Bronchial epithelial cell (primary cell): ENCODE measurements at places on chromosomes 5 and 9.
A peak's percentile ranks its signal among the peaks of the same experiment; 100 is the strongest.

- no peak for DNase-seq
Measured at GRCh38 chr5:138339091-138339456, 1.0 kb downstream of the FAM53C start.

DNA sequence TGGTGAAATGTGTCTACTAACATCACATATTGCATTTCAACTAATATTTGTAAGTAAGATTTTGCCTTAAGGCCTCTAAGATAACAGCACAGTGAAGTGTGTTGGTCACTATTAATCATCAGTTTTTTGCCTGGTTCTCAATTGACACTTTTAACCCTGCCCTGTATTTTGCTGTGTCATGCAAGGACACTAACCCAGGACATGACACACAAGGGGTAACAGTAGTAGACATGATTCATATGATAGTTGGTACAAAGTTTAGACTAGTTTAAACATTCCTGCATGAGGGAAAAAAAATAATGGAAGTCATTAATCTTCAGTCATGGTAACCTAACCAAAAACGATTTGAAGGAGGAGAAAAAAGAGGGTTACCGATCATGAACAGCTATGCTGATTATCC, 207.0 kb downstream of the DEPDC1B start:
- peak; percentile 95 for DNase-seq

- DNase-seq: no peak
Measured at GRCh38 chr9:70549926-70550325, 135.5 kb upstream of the KLF9 start.

DNA sequence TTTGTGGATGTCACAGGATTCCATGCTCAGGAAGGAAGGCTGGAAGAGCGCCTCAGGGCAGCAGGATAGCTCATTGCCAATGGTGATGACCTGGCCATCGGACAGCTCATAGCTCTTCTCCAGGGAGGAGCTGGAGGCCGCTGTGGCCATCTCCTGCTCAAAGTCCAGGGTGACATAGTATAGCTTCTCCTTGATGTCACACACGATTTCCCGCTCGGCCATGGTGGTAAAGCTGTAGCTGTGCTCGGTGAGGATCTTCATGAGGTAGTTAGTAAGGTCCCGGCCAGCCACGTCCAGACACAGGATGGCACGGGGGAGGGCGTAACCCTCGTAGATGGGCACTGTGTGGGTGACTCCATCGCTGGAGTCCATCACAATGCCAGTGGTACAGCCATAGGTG, 24.3 kb upstream of the RAPGEF6 start:
- DNase-seq: no peak

DNA sequence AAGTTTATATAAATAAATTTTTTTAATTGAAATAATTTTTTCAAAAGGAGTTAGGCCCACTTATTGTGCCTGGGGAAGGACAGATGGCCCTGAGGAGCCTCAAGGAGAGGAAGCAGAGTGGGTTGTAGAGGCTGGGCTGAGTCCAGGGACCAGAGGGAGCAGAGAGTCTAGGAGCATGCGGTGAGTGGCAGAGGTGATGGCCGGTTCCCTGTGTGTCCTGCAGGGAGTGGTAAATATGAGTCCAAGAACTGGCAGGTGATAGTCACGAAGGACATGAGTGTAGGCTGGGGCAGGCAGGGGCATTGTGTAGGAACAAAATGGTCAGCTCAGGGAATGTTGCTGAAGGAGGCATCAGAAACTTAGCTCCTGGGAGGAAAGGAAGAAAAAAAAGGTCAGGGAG, 8.3 kb upstream of the BTNL9 start:
- no peak for DNase-seq

DNA sequence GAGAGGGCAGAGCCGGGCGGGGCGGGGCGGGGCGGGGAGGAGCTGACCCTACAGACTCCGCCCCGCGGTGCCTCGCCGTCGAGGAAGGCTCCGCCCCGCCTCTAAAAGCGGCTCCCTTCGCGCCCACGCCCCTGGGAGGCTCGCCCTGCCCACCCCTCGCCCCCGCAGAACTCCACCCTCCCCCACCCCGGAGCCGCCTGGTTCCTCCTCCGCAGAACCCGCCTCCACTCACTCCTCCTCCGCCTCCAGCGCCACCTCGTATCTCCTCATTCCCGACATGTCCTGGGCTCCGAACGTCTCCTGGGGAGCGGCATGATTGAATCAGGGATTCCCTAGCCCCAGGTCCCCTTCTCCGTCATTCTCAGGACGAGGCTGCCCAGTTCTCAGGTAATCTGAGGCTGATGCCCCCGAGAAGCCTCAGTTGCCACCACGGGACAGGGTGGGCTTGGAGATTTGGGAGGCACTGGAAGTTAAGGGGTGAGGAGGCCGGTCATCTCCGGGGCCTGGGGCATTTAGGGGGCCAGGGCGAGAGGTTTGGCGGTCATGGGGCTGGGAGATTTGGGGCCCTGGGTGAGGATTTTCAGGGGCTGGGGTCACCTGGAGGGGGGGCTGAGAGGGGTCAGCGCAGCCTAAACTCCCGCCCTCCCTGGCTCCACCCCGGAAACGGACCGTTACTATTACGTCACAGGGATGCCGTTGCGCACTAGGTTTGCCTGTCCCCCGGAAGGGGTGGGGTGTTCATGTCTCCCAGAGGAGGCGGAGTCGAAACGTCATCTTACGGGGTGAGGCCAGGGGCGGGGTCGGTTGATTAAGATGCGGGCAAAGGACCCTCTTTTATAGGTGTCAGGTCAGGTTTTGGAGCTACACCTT, 3.2 kb upstream of the CCL27 start:
- DNase-seq: peak; percentile 86

DNA sequence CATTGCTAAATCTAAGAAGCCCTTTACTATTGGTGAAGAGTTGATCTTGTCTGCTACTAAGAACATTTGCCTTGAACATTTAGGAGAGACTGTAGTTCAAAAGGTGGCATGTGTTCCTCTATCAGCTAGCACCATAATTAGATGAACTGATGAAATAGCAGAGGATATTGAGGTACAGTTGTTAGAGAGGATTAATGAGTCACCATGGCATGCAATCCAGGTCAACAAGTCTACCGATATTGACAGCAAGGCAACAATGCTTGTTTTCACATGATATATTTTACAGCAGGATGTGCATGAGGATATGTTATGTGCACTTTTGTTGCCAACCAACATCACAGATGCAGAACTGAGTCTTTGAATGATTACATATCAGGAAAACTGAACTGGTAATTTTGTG, 134.3 kb upstream of the CDH9 start:
- DNase-seq: peak; percentile 32

DNA sequence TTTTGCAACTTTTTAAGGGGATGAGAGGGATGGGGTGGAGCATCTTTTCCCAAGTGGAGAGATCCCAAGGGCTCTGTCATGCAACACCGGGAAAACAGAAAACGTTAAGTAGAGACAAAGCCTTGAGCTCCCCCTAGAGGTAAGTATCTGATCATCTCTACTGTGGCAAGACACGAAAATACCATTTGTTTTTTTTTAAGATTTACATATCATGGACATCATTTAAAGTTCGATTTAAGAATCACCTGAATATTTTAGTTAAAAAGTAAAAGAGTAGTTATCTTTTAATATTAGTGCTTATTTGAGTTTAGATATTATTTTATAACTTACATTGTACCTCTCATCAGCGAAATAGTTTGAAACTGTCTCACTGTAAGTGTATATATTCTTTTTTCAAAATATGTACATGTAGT, 200.4 kb downstream of the LRRC70 start:
- peak; percentile 57 for DNase-seq

GRCh38 chr9:90546200-90546599, 96.4 kb downstream of the DIRAS2 start:
- DNase-seq: peak; percentile 66
